WTC11 (cell line): ENCODE measurements at places on chromosomes 7 and 10.

- no peak for DNase-seq
Observed at GRCh38 chr7:98354511-98355249, 46.2 kb downstream of the BAIAP2L1 start.

DNA sequence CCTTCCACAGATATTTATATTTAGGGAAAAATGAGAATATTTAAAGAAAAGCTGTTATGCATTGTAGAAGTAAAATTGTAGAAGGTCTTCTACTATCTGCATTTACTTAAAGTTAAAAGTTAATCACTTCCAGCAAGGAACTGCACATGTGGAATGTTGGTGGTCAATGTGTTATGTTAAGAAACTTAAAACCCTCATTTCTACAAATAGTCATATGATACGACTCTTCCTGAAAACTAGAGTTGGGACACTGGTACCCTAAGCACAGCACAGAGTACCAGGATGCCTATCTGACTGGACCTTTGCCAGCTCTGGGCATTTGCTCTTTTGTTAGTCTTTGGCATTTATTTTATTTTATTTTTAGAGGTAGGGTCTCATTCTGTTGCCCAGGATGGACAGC lies 524.2 kb upstream of the GALNT17 start:
- no peak for DNase-seq

- no peak for DNase-seq
Observed at GRCh38 chr7:15402436-15403136, 159.2 kb downstream of the AGMO start.

DNA sequence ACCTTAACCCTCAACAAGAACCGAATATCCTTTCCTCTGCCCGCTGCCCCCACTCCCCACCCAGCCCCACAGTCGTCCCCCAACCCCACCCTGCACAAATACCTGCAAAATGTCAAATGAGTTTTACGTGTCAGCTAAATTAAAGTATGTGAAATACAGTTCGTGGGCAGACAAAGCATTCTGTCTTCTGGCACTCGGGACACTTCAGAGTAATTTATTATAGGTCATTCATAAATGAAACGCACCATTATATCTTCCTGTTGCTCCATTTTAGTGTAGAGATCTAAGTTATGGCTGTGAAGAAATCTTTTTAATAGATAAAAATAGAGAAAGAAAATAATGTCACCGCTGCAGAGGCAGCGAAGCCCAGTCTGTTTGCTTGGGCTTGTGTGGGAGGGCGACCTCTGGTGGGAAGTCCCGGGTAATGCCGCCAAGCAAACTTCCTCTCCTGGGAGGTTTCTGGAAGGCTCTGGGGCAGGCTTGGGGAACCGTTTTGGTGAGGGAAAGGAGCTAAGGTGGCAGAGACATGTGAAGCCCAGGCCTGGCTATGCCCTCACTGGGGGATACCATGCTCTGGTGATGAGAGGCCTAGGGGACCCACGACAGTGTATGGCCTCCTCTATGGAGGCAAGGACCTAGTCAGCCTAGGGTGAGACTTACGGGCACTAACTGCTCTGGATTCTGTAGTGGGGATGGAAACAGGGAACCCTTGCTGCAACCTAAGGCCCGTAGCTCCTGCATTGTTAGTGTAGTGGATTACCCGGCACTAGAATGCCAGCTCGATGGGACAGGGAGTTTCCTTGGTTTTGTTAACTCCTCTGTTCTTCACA lies 604.9 kb downstream of the LRMDA start:
- DNase-seq = peak; percentile 83

- no peak for DNase-seq
Observed at GRCh38 chr10:90889636-90890035, 17.9 kb downstream of the RPP30 start.

DNA sequence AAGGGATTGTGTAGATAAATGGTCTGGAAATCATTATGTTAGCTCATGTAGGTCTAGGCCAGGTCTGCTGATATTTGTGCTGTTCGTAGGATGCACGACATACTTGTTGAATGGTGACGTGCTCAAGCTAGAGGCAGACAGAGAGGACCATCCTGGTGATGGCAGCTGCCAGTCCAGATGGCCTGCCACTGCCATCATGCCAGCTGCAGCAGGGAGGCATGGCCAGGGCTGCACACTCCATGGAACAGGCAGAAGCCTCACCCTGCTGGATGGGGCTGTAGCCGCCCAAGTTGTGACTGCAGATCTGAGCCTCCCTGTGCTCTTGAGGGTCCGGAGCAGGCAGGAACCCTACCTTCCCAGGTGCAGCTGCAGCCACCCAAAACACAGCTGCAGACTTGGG lies 80.3 kb downstream of the SPDYE5 start:
- no peak for DNase-seq

DNA sequence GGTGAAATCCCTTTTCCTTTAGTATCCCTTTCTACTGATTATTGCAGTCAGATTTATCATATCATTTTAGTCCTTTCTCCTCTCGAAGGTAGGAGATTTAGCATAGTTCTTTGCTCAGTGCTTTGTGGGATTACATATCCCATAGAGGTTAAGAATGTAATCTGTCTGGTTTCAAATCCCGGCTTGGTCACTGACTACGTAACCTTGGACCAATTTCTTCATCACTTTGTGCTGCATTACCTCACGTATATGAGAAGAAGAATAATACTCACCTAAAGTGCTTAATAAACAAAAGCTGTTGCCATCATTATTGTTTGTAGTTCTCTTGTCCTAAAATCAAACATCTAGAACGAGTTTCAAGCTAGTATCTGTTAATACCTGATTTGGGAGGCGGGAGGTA lies 74.0 kb downstream of the KMT2E start:
- DNase-seq = no peak

DNA sequence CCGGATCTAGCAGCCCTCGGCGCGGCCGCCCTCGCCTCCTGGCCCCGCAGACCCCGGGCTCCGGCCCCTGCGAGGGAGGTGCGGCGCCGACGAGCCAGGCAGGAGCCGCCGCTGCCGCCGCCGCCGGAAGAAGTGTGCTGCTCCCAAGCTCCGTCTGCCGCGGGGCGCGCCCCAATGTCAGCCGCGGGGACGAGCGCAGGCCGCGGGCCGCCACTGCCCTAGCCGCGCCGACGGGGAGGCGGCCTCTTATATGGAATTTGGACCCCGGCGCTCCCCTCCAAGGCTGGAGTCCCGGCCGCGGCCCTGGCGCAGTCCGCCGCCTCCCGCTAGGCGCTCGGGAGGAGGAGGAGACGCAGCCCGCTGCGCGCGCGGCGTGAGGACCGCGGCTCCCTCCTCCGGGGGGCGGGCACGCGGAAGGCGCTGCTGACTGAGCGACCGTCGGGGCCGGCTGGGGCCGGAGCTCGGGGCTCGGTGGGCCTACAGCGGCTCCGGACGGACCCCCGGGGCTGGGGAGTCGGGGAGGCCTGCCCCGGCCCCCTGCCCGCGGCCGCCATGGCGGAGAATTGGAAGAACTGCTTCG lies at the start of gene TRIM8:
TSS of gene TRIM8 (plus strand) at position 414 of the 580 bp plus-strand sequence. CDS start at position 553, 139 bp downstream.
- peak; percentile 54 for DNase-seq

DNA sequence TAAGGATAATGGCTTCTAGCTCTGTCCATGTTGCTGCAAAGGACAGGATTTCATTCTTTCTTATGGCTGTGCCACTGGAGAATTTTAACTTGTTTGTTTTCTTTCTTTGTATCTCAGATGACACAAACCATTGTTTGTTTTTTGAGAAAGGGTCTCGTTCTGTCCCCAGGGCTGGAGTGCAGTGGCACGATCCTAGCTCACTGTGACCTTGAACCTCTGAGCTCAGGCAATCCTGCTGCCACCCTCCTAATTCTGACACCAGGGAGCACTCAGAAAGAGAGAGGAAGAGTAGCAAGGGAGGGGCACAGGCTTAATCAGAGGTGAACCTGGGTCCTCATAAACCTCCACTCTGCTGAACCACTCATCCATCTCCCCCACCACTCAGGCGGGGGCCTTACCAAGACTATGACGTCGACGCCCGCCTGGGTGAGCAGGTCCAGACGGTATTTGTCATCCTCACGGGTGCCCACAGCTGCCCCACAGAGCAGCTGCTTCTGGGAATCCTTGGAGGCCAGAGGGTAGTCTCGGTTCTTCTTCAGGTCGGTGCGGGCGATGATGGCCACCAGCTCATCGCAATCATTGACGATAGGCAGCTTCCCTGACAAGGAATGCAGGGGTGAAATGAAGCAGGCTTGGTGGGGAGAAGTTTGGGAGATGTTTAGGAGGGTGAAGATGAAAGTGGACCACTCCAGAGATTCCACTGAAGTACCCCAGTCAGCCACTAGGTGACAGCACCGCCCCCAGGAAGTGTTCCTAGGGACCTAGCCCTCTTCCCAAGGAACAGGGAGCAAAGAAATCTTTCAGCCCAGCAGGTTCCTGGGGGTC lies 11.6 kb downstream of the IMPDH1 start:
- DNase-seq = peak; percentile 84

- no peak for DNase-seq
Observed at GRCh38 chr10:63313066-63313717, 152.6 kb downstream of the JMJD1C start.

- no peak for DNase-seq
Observed at GRCh38 chr10:113384181-113384580, 168.7 kb upstream of the HABP2 start.

DNA sequence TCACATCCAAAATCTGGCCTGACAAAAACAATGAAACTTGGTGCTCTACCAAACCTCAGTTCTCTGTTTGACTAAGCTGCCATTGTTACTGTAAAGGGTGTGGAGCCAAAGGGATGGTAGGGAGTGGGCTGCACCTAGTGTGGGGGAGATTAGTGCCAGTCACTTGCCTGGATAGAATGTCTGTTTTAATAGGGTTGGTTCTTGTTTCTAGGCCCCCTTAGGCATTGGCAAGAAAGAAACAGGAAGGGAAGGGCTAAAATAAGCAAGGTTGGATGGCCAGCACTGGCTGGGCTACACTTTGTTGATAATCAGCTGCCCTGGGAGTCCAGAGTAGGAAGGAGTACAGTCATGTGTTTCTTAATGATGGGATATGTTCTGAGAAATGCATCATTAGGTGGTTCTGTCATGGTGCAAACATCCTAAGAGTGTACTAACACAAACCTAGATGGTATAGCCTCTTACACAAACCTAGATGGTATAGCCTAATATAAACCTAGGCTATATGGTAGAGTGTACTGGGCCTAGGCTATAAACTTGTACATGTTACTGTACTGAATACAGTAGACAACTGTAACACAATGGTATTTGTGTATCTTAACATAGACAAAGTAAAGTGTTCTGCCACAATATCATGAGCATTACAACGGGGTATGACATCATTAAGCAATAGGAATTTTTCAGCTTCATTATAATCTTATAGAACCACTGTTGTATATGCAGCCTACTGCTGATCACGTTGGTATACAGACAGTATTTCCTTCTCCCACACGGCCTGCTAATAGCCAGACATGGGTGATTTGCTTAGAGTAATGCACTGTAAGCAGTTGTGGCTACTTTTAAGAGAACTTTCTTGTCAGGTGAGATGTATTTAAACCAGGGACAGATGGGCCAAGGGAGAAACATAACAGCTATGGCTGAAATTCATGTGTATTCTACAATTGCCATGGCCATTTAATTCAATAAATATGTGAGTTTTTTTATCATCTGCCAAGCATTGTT lies 15.4 kb downstream of the BBIP1 start:
- DNase-seq = no peak

- no peak for DNase-seq
Observed at GRCh38 chr10:113317489-113317888, 235.4 kb upstream of the HABP2 start.

DNA sequence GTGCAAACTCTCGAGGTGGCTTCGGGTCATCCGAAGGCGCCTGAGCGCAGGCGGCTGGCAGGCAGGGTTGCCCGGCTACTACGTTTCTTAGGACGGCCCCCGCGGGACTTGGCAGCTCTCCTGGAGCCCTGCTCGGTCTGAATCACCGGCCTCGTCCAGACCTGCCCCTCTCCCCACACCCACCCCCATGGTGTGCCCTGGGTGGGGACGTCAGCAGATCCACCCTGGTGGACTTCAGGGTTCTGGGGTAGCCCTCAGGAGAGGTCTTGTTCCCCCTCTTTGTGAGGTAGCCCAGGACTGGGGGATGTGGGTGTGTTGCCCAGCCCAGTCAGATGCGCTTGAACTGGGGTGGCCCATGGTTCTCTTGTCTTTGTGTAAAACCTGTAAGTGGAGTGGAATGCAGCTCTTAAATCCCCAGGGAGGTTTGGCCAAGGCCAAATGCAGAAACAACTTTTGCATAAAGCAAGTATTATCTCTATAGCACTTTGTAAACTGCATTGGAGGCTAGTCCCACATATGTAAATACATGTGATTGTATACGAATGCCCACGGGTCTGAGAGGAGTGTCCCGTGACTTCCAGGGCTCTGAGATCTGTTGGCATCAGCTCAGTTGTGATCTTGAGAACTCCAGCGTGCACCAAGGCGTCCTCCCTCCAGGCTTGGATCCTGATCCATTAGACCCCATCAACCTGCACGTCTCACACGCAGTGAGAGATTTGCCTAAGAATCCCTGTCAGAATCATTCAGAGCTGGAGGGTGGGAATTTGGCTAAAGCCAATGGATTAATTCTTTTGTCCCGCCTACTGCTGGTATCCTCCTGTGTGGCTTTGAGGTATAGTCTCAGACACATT lies 1.8 kb downstream of the PFKFB3 start:
- DNase-seq = no peak

DNA sequence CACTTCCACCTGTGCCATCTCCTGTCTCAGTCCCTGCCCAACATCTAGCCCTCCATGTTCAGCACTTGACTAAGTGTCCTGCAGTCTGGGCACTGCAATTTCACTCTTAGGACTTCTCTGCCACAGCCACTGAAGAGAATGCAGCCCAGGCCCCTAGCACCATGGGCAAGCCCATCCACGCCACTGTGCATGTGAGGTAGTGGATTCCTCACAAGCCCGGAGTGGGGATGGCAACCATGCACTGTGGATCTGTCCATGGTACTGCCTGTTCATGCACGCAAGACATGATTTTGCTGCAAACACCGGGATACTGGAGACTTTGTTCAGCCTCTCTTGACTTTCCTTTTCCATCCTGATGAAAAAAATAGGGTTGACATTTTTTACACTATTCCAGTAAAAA lies 12.3 kb downstream of the DDC start:
- DNase-seq = no peak
